ENCODE measurements at places on chromosomes 13 and 19. TPM values are rescaled to one million over a fixed set of nuclear protein-coding genes. Genes with fewer than 3 reads are reported as not detected.

DNA sequence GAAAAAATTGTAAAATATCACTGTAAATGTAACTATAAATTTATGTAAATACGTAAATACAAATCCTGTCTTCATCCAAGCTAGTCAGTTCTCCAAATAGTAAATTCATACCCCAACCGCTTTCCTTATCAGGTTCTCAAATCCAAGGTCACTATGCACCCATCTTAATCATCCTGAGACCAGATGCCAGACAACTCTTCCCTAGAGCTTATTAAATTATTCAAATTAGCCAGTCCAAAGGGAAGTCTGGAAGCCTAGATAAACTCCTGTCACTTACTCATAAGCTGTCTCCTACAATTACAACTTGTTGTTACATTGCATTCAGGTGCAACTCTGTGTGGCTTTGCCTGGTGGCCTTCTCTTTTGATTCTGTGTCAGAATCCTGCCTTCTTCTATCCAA, 836.1 kb upstream of the PCDH20 start:
- H3K4me1 ChIP-seq, result no peaks in the 10 kb centered on the region
- no peak overlapping the region for H3K27ac ChIP-seq

- no peaks in the 10 kb centered on the region for H3K36me3 ChIP-seq
- DNase-seq, result no peak
- no peaks in the 10 kb centered on the region for H3K27me3 ChIP-seq
- H3K4me1 ChIP-seq, result no peaks in the 10 kb centered on the region
Measured at GRCh38 chr13:93620181-93620765, 393.7 kb downstream of the GPC6 start.

HSD17B14 gene
- total RNA-seq, result 0.18 TPM

PRX gene
- 1.6 TPM for total RNA-seq

DNA sequence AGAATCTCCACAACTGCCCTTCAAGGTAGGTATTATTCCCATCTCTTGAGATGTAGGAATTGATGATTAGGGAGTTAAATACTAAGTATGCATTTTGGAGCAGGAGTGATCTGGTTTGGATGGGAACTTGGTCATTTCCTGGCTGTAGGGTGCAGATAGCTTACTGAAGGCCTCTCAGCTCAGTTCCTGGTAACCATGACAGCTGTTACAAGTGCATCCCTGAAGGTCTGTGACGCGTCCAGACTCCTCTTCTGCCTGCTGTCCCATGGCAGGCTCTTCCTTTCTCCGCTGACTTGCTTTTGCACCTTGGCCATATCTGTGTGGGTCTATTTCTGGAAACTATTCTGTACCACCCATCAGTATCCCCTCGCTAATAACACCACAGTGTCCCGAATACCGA, 387.8 kb downstream of the ZNF536 start:
- no peak for DNase-seq
- H3K36me3 ChIP-seq, result no peaks in the 10 kb centered on the region
- no peak overlapping the region for H3K4me3 ChIP-seq

DNA sequence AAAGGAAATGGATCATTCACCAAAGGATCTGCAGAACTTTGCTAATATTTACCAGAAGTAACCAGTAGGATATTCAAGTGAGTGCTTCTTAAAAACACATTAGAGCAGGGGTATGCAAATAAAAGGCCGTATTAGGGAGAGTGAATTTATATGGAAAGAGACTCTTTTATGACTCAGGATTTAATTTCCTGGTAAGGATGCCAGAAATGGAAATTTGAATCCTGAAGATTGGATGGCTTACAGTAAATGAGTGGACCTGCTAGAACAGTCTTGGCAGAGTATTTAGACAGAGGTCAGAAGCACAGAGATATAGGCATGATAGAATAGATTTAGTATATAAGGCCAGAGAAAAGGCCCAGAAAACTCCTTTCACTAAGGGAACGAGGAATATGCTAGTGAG, 201.6 kb downstream of the SLITRK5 start:
- no peaks in the 10 kb centered on the region for H3K27me3 ChIP-seq
- H3K4me1 ChIP-seq, result no peaks in the 10 kb centered on the region
- no peak overlapping the region for H3K4me3 ChIP-seq

DNA sequence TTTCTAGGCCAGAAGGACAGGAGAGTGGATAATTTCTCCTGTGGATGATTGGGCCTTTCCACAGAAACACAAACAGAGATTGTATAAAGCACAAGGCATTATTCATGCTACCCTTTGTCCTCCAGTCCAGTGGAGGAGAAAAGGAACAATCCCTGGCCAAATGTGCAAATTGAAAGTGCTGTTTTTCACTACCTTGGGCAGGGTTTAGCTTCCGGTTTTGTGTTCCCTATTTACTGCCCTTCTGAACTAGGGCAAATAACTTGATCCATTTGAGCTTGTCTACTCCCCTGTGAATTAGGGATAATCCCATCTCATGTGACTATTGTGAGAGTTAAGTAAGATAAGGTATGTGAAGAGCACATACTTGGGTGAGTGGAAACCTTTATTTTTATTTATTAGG, 13.3 kb downstream of the PDX1 start:
- DNase-seq, result no peak
- H3K36me3 ChIP-seq, result no peaks in the 10 kb centered on the region
- no peak overlapping the region for H3K27ac ChIP-seq
- H3K27me3 ChIP-seq, result peaks cover 18% of the 10 kb centered on the region
- no peaks in the 10 kb centered on the region for H3K4me1 ChIP-seq

Data from CD8-positive, alpha-beta memory T cell (primary cell).